NCI-H1092 treated with DMSO at 0.1 percent for 48 hours (cell line): ENCODE measurements at places on chromosomes 4 and X.

- DNase-seq, result no peak
Measured at GRCh38 chr4:112357897-112358296, 60.7 kb downstream of the ALPK1 start.

GRCh38 chr4:139973015-139973414 is 181.0 kb downstream of the MAML3 start:
- no peak for DNase-seq

GRCh38 chr4:55608591-55608990 is 16.5 kb upstream of the PDCL2 start:
- no peak for DNase-seq

DNA sequence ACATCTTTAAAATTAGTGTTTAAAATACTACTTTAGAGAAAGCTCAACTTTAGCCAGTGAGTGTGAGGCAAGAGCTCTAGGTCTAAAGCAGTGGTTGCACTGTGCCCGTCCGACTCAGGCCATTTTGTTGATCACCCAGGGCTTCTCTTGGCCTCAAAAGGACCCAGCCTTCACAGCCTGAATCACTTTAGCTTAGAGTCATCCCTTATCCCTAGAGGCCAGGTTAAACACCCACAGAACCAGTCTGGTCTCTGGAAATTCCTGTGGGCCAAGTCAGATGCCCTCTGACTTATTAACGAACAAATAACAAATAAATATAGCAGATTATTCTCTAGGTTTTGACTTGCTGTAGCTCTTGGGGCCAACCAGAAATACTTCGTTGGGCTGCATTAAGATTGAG is 102.3 kb downstream of the WWC2 start:
- DNase-seq, result no peak

DNA sequence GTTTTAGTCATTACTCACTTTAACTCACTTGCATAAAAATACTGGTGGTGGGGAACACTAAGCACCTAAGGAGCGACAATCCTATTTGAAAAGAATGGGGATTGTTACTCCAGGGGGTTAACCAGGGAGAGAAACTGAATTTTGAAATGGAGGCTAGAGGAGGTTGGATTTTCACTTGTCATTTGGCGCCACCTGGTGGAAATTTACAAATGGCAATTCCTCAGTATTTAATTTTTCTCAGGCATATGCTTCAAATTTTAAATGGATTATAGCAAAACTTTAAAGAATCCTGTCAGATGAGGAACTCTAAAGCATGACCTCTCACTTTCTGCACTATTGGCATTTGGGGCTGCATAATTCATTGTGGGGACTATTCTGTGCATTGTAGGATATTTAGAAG is 2.7 kb upstream of the GEMIN8 start:
- DNase-seq, result peak; percentile 60

DNA sequence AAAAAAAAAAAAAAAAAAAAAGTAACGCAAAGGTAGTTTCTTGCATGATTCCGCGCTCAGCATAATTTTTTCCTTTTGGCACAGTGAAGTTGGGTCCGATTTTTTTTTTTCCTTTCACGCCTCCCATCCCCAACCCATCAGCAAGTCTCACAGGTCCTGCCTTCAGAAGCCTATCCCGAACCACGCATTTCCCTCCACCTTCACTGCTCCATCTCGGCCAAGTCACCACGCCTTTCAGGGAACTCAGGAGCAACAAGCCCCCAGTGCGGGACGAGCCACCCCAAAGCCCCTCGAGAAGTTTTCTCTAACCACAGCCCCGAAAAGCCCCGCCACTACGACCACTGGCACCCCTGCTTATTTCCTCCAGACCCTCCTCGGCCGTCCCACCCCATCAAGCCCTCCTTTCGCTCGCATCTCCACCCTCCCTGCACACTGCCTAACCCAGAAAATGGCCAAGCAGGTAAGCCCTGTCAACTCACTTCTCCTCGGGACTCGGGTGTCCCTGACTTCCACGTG is 1.0 kb downstream of the SLBP start:
- no peak for DNase-seq

- DNase-seq, result no peak
Measured at GRCh38 chrX:22397566-22397965, 124.9 kb downstream of the CBLL2 start.

DNA sequence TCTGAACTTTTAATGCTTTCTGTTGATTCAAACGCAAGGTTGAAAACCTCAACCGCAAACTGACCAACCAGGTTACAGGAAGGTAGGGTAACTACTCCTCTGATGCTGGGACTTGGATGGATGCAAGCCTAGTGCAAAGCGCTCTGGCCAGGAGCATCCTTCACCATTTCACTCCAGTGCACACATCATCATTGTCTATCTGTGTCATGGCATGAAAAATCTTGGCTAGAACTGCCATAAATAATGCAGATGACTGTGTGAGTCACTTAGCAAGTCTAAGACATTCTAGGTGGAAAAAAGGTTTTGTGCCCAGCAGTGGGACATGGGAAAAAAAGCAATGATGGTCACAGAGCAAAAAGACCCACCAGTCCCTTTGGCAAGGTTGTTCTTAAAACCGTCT is 10.9 kb downstream of the ADGRA3 start:
- DNase-seq, result no peak

GRCh38 chr4:149754526-149754925 is 61.1 kb downstream of the IQCM start:
- no peak for DNase-seq

GRCh38 chrX:24990535-24990934 is 25.2 kb downstream of the ARX start:
- no peak for DNase-seq

GRCh38 chr4:111937368-111937767 is 207.9 kb upstream of the FAM241A start:
- peak; percentile 30 for DNase-seq

- no peak for DNase-seq
Measured at GRCh38 chr4:106323119-106323518, 6.8 kb downstream of the AIMP1 start.

DNA sequence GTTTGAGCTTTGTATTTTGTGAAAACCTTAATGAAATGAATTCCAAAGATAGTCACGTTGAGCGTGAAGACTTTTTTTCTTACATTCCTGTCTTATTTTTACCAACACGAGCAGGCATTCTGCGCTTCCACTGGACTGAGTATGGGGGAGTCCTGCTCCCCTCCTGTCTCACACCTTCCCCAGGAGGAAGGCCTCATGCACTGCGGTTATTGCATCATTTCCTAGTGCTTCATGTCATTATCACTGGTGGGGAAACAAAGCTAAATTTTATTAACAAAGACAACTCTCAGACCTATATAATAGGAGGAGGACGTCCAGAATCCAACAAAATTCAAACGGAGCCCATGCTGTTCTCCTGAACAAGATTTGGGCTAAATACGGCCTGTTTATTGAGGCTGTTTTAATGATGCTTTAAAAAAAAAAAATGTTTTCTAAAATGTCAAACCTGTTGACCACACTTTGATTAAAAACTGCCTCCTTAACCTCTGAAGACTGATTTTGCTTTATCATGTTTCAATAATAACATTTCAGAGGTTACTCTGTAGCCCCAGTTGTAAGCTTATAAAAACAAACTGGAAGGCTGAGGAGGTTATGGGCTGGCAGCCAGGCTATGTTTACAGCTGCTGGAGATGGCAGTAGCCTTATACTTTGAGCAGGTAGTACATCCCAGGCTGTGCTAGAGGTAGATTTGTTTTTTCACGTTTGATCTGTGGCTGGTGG is 118.0 kb downstream of the SOWAHB start:
- no peak for DNase-seq

DNA sequence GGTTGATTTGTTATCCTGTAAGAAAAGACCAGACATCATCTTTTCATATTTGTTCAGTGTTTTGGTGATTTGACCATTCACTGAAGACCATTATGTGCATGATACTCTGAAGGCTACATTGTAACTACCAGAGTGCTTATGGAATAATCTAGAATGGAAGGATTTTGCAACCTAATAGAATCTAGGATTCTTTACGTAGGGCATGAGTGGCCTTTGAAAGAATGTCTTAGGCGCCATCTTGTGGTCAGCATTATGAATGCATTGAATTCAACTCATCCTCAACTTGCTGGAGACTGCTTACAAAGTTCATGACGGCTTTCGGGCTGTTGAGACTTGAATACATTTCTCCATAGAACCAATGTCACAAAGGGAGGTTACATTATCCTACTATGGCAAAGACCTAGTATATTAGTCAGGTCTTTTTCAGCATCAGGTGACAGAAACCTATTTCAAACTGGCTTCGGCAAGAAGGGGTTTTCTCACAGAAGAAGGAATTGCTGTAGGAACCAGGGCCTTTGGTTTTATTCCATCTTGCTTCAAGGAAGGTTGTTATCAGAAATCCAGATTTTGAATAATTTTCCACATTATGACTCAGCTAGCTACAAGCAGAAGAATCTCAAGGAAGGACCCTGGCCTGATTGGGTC is 104.1 kb downstream of the GPAT3 start:
- DNase-seq, result peak; percentile 19

GRCh38 chr4:76569225-76569624 is 134.2 kb downstream of the SHROOM3 start:
- no peak for DNase-seq

GRCh38 chrX:153820601-153821000 is 9.7 kb downstream of the PDZD4 start:
- peak; percentile 28 for DNase-seq

- DNase-seq, result no peak
Measured at GRCh38 chr4:17448689-17449088, 63.2 kb downstream of the QDPR start.

DNA sequence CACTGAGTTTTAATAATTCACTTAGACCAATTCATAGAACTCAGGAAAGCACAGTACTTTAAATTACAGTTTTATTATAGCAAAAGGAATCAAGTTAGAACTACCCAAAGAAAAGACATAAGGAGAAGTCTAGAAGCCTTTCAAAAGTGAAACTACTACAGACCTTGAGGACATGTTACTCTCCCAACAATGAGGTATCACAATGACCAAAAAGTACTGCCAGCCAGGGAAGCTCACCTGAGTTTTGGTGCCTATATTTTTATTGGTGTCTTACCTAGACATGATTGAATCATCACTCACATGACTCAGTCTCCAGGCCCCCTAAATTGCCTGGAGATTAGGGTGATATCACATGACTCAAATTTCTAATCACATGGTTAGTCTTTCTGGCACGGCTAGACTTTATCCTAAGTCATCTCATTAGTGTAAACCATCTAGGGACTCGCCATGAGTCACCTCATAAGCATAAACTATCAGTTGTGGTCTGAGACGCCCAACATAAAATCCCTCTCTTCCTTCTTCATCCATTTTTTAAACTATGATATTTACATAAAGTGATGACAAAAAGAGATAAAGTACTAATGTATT is 372.3 kb downstream of the TMA16 start:
- DNase-seq, result no peak

DNA sequence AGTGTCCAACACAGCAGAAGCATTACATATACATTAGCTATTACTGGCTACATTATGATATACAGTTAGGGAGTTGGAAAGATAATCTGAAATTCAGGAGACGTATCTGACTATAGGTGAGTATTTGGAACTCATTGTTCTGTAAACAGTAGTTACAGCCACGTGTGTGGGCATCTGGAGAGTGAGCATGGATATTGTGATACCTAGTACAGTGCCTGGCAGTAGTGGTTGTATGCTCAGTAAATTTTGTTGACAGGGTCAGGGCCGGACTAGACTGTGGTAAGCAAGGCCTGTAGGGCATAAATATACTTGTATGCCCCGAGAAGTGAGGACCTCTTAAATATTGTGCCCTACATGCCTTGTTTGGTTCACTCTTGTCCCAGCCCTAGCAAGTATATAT is 2.9 kb downstream of the F9 start:
- DNase-seq, result no peak

GRCh38 chr4:186701273-186701672 is 22.4 kb downstream of the FAT1 start:
- peak; percentile 23 for DNase-seq

DNA sequence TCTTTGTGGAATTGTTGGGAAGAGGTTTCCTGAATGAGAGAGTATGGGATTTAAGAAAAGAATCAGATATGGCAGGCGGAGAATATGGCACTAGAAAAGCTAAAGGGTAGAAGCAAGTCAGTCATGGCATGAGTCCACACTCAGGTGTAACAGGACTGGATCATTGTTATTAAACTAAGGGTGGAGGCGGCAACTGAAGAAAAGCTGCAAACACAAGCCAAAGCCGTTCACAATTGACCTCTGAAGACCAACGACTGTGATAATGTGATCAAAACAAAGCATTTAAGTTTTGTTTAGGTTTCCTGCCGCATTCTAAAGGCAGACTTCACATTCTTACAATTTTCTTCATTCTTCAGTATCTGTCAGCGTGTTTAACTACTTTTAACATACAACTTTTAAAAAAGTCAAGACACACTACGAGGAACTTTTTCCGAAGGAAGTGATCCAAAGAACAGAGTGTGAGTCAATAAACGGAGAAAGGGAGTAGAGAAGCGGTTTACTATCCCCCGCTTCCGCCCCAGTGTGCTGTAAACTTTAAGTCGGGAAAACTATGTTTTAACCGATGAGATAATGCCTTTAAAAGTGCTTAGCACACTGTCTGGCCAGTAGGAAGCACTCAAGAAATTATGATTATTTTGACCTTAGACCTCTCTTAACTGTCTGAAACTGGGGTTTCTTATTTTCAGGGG is 909 bp upstream of the SLAIN2 start:
- no peak for DNase-seq

GRCh38 chr4:152680988-152681603 is 1.3 kb upstream of the TMEM154 start:
- no peak for DNase-seq

GRCh38 chrX:39427906-39428305 is 626.6 kb downstream of the MID1IP1 start:
- no peak for DNase-seq

GRCh38 chr4:173009129-173009823 is 159.3 kb upstream of the GALNT7 start:
- no peak for DNase-seq

DNA sequence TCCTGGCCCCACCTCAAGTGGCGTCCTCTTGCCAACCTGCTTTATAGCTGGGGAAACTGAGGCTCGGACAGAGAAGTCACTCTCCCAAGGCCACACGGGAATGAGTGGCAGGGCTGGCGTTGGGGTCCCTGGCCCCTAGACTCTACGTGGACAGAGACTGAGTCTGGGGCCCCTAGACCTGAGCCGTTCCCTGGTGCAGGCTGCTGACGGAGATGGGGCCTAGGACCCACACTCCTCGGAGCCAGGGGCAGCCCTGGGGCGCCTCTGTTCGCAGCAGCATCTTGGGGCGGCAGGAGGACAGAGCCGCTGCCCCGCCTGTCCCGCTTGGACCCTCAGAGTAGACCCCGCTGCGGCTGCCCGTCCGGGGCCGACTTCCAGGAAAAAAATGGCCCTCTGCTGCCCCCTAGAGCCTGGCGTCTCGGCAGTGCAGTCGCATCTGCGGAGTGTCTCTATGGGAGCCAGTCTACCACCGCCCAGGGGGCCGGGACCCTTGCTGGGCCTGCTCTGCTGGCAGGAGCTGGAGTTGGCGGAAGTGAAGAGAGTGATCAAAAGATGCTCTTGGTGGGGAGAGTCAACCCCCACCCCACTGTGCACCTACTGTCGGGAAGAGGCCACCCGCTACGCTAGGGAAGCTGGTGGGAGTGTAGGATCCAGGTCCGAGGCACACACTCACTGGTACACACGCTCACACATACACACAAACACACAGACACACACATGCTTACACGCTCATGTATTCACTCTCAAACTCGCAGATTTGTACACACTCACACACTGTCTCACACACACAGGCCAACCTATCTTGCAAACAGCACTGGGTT is 220.1 kb downstream of the AFAP1 start:
- peak; percentile 26 for DNase-seq

GRCh38 chr4:152220201-152220666 is 315.7 kb downstream of the FBXW7 start:
- DNase-seq, result no peak
